Gastrocnemius medialis (tissue), 4 donors: ENCODE measurements at places on chromosomes 13 and 19. TPM values are rescaled to one million over a fixed set of nuclear protein-coding genes. Genes with fewer than 3 reads are reported as not detected.

The NXNL1 gene
- not detected for total RNA-seq

The ATP8A2 gene
- total RNA-seq = not detected

The KLK3 gene
- not detected for total RNA-seq

The HMG20B gene
- total RNA-seq = 31.4 TPM

The POP4 gene
- total RNA-seq = 62.1 TPM

The CABP5 gene
- total RNA-seq = not detected

The MPND gene
- total RNA-seq = 3.1 TPM

The ZNF439 gene
- 0.46 TPM for total RNA-seq

The NEK5 gene
- total RNA-seq = 0.07 TPM

The NAPSA gene
- total RNA-seq = not detected

The ZNF223 gene
- total RNA-seq = 0.91 TPM

The ZNF442 gene
- total RNA-seq = 0.33 TPM

The ZNF43 gene
- total RNA-seq = 1.7 TPM

The LRRC8E gene
- 2.1 TPM for total RNA-seq

The FBXO27 gene
- total RNA-seq = 1.2 TPM

The SIGLECL1 gene
- total RNA-seq = not detected

The LILRB5 gene
- total RNA-seq = 3.2 TPM

The ZNF534 gene
- not detected for total RNA-seq

The FAM83E gene
- total RNA-seq = not detected

The NTF4 gene
- total RNA-seq = 6.8 TPM

The ZNF93 gene
- 0.76 TPM for total RNA-seq

The TTC9B gene
- total RNA-seq = not detected

The SIGLEC9 gene
- not detected for total RNA-seq

The SRRM5 gene
- not detected for total RNA-seq

The SOX1 gene
- total RNA-seq = not detected

The GPI gene
- total RNA-seq = 145 TPM

The SLC6A16 gene
- 0.36 TPM for total RNA-seq

The PRSS57 gene
- not detected for total RNA-seq

The ZNF625 gene
- total RNA-seq = 0.22 TPM

The PSG2 gene
- total RNA-seq = not detected

The FPR3 gene
- total RNA-seq = 1.6 TPM

The CCDC169 gene
- total RNA-seq = not detected

The ACER1 gene
- not detected for total RNA-seq

The GNG7 gene
- total RNA-seq = 0.46 TPM

The CD209 gene
- 1.0 TPM for total RNA-seq

The SLC8A2 gene
- not detected for total RNA-seq

The SLC10A2 gene
- total RNA-seq = not detected

The RYR1 gene
- total RNA-seq = 781 TPM

The CYP2F1 gene
- total RNA-seq = not detected

The JUNB gene
- 200 TPM for total RNA-seq

The GJA3 gene
- not detected for total RNA-seq

The LIG4 gene
- 5.6 TPM for total RNA-seq

The TIMM13 gene
- 23.7 TPM for total RNA-seq

The ZNF317 gene
- 9.1 TPM for total RNA-seq

The IRGC gene
- total RNA-seq = not detected

The GRIN2D gene
- total RNA-seq = 0.07 TPM
